NK-92 treated with Interleukin-12 subunit alpha and Interleukin-12 subunit beta, amount 100 ng/mL, for 24 hours (cell line): ENCODE measurements at places on chromosomes 7 and 10.
A peak's percentile ranks its signal among the peaks of the same experiment; 100 is the strongest.

GRCh38 chr7:41566581-41566980, 136.3 kb downstream of the INHBA start:
- DNase-seq = no peak

GRCh38 chr10:121804460-121804859, 123.4 kb downstream of the ATE1 start:
- DNase-seq = no peak

GRCh38 chr10:15137036-15137359, 31.5 kb downstream of the NMT2 start:
- no peak for DNase-seq

GRCh38 chr10:129280908-129281586, 186.0 kb upstream of the MGMT start:
- DNase-seq = no peak

DNA sequence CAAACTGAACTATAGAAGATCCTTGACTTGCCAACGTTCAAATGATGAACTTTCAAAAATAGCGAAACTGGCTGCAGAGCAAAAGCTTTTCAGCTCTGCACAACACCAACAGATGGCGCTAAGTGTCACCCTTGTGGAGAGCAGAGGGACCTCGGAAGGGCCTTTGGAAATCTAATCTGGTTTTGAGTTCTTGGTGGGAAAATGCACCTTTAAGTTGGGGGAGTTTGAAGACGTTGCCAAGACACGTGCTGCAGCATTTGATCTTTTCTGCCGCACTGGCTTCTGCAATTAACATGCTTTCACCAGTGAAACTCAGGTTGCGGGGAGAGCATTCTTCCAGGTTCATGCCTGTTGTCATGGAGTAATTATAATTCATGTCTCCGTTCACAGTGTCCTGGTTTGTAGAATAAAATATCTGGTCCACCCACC, 26.3 kb upstream of the WDR11 start:
- DNase-seq = no peak

GRCh38 chr10:130507461-130507860, 371.3 kb downstream of the GLRX3 start:
- no peak for DNase-seq

- DNase-seq = no peak
Measured at GRCh38 chr7:6612819-6613218, 2.6 kb upstream of the ZNF853 start.

GRCh38 chr7:141915565-141915964, 634 bp upstream of the OR9A4 start:
- DNase-seq = no peak

GRCh38 chr7:158816271-158816670, 13.0 kb downstream of the ESYT2 start:
- DNase-seq = no peak

DNA sequence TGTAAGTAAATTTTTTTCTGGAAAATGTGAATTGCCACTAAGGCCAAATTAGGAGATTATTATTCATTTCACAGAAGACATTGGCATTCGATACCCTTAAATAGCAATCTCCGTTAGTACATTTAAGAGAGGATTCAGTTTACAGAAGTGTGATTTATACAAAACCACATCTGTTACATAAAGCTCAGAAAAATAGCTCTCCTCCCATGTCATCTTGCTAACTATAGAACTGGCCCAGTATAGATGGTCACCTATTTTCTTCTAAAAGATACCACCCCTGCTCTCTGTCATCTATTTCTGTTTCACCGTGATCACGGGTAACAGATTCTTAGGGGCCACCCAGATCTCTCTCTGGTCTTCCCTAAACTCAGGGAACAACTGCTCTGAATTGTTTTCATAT, 119.1 kb downstream of the HIP1 start:
- DNase-seq = no peak

GRCh38 chr10:102118867-102119266, 1.3 kb downstream of the LDB1 start:
- no peak for DNase-seq

DNA sequence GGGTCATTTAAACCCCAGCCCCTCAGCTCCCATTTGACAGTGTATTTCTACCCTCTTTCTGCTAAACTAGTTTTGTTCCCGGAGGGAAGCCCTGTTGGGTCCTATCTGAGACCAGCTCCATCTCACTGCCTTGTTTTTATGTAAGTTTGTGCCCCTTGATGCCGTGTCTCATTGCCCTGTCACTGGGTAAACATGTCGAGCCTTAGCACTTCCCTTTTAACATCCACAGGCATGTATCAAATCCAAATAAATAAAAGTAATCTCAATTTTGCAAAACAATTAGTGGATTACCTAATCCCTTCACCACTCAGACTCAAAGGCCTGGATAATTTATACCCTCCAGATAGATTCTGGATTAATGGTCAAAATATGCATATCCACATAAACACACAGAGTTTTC, 115.7 kb downstream of the CACNA2D1 start:
- DNase-seq = no peak

- DNase-seq = no peak
Measured at GRCh38 chr7:114962441-114962840, 40.5 kb downstream of the MDFIC start.

DNA sequence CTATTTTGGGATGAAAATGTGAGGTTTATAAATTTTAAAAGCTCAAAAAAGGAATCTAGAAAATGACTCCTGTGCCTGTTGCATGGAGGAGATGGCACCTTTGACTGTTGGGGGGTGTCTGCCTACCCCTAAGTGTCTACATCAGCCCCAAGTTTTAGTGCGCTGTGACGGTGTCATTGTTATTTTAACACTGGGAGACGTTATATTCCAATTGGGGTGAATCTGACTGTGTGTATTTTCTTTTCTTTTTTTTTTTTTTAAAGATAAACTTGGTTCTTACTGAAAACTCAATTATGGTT, 517 bp downstream of the SRGN start:
- peak; percentile 15 for DNase-seq

DNA sequence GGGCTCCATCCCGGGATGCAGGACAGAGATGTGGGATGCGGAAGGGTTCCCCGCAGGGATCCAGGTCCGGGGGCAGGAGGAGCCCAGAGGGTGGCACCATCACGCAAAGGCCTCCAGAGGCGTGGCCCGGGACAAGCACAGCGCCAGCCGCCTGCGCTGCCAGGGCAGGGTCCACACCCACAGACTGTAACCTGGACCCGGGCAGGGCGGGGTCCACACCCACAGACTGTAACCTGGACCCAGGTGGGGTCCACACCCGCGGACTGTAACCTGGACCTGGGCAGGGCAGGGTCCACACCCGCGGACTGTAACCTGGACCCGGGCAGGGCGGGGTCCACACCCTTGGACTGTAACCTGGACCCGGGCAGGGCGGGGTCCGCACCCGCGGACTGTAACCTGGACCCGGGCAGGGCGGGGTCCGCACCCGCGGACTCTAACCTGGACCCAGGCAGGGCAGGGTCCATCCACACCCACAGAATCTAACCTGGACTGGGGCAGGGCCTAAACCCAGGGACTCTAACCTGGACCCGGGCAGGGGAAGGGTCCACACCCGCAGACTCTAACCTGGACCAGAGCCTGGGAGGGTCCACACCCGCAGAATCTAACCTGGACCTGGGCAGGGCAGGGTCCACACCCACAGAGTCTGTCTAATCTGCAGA, 37.5 kb upstream of the SUN1 start:
- no peak for DNase-seq

DNA sequence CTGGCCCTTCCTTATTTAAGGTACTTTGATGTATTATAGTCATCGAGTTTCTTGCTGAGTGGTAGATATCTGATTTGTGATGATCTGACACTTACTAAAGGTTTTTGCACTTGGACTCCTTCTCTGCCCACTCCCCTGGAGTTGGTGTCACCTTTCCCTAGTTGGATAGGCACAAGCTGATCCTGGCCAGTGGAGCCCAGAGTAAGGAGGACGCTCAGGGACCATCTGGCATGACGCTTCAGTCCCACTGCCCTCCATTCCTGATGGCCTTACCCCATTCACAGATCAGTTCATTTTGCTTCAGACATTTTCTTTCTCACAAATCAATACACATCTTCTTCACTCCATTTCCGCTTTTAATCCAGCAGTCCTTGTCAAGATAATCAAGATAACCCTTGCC, 20.1 kb downstream of the ASB15 start:
- no peak for DNase-seq

GRCh38 chr7:5625938-5626337, 155.5 kb downstream of the RNF216 start:
- DNase-seq = no peak

DNA sequence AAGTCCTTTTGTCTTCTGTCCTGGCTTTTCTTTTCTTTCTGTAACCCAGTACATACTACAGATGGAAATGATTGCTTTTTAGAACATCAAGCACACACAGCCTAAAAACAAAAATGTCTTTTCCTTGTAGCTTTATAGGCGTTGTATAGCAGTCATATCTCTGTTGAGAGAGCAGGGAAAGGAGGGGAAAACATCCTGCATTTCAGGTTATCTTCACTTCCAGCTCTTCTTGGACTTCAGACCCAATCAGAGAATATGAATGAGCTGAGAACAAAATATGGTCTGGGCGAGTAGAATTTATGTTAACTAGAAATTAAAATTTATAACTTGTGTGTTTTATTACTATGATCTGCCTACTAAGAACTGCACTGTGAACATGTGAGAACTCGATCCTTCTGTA, 14.7 kb downstream of the TMEM60 start:
- DNase-seq = no peak

DNA sequence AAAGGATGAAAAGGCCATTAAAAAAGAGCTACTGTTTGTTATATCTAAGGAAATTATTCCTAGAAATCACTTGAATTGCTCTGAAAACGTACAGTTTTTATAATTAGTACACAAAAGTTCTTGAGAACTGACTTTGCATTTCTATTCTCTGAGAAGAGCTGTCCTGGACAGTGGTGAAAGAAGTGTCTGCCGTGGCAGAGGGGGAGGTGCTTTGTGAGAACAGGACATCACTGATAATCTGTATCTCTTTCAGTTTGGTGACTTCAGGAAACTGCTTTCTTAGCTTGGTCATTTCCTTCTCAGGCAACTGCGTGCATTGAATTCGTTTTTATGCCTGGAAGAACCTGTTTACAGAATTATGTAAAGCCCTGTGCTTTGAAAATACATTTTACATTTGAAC, 52.1 kb downstream of the POLL start:
- no peak for DNase-seq

DNA sequence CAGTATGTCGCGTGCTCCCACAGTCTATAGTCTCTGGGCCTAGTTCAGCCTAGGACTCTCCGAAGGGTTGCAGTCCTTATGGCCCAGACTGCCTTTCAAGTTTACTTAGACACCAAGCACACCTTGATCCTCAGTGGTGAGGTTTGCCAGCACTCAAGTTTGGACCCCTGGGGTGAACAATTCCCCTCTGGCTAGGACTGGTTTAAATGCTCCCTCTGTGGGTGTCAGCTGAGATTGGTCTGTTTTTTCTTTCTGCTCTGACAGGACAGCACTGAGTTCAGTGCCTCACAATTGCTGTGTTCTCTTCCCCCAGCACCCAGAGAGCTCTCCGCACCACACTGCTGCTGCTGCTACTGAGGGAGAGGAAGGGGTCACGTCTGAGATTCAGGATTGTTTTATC, 31.9 kb upstream of the AGR3 start:
- DNase-seq = no peak

DNA sequence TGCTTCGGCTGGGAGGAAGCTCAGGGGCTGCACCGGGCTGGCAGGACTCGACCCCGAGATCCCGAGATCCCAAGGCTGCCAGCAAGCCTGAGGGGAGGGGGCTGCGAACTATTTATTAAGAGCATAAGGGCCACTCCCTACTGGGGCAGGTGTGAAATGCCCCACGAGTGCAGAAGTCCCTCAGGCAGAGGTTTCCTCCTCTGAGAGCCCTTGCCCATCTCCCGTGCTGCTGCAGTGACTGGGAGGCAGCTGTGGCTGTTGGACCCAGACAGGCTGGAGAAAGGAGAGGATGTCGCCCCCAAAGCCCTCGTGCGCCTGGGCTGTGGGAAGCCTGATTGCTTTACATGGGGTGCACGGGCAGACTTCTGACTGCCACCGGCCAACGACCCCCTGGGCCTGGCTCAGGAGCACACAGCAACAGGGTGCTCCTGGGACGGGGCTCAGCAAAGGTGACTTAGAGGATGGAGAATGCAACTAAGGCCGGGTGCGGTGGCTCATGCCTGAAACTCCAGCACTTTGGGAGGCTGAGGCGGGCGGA, 39.8 kb downstream of the RGS10 start:
- no peak for DNase-seq

DNA sequence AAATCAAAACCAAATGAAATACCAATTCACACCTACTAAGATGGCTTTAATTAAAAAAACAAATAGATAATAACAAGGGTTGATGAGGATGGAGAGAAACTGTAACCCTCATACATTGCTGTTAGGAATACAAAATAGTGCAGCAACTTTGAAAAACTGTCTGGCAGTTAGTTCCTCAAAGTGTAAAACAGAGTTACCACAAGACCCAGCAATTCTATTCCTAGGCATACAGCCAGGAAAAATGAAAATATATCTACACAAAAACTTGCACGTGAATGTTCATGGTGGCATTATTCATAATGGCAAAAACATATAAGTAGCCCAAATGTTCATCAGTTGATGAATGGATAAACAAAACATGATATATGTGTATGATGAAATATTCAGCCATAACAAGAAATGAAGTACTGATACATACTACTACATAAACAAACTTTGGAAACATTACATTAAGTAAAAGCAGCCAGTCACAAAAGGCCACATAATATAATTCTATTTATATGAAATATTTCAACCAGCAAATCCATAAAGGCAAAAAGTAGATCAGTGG, 83.5 kb downstream of the BRAF start:
- no peak for DNase-seq

DNA sequence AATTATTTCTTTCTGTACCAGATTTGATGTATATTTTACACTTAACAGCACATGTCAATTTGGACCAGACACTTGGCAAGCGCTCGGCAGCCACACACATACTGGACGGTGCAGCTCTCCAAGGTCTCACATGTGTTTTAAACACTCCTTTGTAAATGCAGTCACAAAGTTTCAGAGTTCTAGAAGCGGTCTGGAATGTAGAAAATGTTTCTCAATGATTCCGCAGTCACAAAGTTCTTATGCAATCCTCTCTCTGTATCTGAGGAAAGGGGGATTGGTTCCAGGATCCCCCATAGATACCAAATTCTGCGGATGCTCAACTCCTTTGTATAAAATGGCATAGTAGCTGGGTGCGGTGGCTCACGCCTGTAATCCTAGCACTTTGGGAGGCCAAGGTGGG, 253.0 kb upstream of the GRB10 start:
- DNase-seq = no peak

DNA sequence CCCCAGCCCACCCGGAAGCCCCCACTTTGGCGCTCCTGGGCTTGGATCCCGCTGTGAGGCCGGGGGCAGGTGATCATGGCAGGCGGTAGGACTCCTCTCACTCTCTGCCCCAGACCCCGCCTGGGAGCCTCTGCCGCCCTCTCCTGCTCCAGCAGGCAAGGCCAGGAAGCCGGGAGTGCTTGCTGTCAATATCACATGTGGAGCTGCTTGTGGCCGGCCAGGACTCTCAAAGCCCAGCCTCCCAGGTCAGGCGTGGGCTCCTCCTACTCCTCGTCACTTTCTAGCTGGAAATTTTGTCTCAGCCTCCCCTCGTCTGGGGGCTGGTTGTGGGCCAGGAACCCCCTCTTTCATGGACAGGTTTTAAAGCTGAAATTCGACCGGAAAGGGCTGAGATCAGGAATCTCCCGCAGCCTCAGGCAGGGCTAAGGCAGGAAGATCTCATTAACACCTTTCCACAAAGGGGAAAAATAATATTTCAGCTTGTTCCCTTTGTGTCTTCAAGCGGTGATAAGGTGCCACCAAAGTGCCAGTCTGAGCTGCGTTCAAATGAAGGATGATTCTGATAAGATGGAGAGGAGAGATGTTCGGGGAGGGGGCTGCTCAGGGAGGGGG, 273.6 kb upstream of the PODXL start:
- DNase-seq = no peak
